ENCODE measurements at places on chromosomes 5 and 9.

GRCh38 chr9:107144475-107144874 lies 138.6 kb upstream of the RAD23B start:
- DNase-seq: no peak

DNA sequence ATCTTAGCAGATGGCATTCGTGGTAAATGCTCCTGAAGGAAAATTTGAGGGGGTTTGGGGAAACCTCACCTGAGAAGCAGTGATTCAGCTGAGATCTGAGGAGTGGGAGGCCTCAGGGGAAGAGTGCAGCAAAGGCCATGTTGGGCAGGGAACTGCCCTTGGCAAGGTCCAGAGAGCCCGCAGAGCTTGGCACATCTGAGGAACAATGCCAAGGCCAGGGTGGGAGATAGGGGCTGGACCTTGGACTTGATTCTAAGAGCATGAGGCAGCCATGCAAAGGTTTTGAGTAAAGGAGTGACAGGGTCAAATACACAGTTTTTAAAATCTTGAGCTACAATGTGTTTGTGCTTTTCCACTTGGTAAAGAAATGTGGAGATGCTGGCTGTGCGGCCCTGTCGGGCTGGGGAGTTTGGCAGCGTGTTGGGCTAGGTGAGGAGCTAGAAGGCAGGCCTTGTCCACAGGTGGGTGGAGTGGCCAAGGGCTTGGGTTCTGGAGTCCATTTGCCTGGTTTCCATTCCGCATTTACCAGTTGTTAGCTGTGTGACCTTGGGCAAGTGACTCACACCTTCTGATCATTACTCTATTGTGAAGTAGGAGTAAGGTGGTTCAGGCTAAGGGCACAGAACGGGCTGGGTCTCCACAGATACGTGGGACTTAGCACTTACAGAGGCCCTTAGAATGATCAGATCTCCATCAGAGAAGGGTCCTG lies 6.1 kb downstream of the TBC1D13 start:
- no peak for DNase-seq

GRCh38 chr5:13992795-13993194 lies 48.3 kb upstream of the DNAH5 start:
- DNase-seq: no peak

GRCh38 chr5:73899055-73899454 lies 273.1 kb downstream of the ARHGEF28 start:
- DNase-seq: no peak

- DNase-seq: no peak
These were observed 97.7 kb downstream of the FNBP1 start for GRCh38 chr9:129945314-129945713.

- DNase-seq: no peak
These were observed 10.8 kb upstream of the CPLX2 start for GRCh38 chr5:175860531-175861045.

DNA sequence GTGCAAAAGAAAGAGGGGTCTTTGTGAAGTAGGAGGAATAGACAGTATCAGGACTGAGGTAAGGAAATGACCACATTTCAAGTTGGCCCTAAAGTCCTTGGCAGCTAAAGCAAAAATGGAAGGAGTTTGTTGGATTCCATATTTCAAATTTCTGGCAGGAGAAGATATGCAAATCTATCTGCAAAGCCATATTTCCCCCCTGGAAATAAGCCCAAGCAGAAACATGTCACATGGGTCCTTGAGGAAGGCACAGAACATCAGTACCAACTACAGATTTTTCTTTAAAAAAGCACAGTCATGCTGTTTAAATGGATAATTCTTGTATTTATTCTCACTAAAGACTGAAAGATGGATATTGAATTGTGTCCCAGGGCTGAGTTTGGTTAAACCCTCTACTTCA lies 323.0 kb downstream of the TRIM32 start:
- no peak for DNase-seq

GRCh38 chr5:23274171-23274570 lies 233.2 kb upstream of the PRDM9 start:
- DNase-seq: no peak

DNA sequence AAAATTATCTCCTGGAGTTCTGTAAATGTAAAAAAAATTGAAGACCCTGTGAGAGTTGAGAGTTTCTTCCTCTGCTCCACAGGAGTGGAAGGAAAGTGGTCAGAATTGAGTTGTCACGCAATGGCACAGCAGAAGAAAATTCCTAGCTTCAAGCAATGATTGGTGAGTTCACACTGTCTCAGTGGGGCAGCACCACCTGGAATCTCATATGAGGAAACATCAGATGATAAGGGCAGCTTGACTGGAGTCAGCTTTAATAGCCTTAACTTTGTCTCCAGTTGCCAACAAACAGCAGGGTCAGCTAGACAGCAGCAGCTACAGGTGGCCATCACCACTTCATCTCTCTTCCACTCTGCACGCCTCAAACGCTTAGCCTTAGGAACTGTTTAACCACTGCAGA lies 211.1 kb downstream of the EFNA5 start:
- DNase-seq: no peak

- DNase-seq: no peak
These were observed 709 bp downstream of the IQGAP2 start for GRCh38 chr5:76403766-76404222.

GRCh38 chr5:175235251-175235960 lies 208.6 kb downstream of the DRD1 start:
- no peak for DNase-seq

DNA sequence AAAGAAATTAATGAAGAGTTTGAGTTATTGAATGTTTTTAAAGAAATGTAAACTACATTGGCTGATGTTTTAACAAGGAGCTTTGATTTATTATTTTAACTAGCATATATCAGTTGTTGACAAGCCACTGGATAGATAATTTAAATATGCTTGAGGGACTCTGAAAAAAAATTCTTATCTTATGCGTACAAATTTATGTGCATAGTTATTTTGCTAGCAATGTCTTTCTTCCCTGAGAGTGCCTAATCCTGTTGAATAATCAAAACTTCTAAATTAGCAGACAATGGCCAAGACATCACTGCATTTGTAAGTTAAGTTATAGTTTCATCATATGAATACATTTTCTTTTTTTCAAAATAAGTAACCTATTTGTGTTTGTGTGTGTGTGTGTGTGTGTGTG lies 342.3 kb downstream of the MED10 start:
- DNase-seq: no peak

All from LNCaP clone FGC (cell line).